ENCODE measurements at places on chromosomes 4 and X. TPM values are rescaled to one million over a fixed set of nuclear protein-coding genes. Genes with fewer than 3 reads are reported as not detected.

DNA sequence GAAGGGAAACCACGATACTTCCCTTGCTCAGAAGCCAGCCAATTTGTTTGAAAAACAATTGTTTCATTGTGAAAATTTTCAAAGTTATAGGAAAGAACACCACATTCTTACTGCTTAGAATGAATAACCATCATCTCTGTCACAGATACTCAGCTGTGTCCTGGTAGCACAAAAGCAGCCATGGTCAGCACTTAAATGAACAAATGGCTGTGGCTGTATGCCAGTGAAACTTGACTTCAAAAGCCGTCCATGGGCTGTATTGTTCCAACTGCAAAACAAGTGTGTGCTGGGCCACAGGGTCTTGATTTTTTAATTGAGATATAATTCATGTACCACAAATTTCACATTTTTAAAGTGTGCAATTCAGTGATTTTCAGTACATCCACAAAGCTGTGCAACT is 19.6 kb downstream of the NSDHL start:
- no peak overlapping the region for H3K4me3 ChIP-seq
- H3K36me3 ChIP-seq = peaks cover 8% of the 10 kb centered on the region
- H3K4me1 ChIP-seq = peaks cover 10% of the 10 kb centered on the region
- no peak for DNase-seq
- H3K27ac ChIP-seq = no peak overlapping the region

DNA sequence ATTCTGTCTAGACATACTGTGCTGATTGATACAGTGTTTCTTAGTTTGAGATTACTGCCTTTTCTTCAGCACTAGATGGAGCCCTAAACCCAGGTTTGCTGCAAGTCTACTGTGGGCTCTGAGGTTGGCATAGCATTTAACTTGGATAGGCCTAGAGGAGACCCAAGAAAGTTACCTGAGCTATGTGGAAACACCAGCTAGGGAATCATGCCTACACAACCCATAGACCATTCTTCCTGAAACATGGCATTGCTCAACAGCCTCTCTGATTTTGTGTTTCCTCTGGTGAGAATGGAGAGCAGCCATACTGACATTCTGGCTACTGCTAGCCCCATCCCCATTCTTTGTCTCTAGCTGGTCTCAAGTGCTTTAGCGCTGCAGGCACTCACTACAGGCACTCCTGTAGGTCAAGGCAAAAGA is 287.7 kb upstream of the PCDH18 start:
- no peak overlapping the region for H3K27ac ChIP-seq
- no peaks in the 10 kb centered on the region for H3K27me3 ChIP-seq
- no peak for DNase-seq

- peak overlapping the region; percentile 92 for H3K27ac ChIP-seq
- no peaks in the 10 kb centered on the region for H3K27me3 ChIP-seq
- H3K4me1 ChIP-seq = peaks cover 9% of the 10 kb centered on the region
- DNase-seq = no peak
- H3K4me3 ChIP-seq = peak overlapping the region; percentile 79
- H3K36me3 ChIP-seq = no peaks in the 10 kb centered on the region
Observed at GRCh38 chrX:132480581-132481203, 8.1 kb downstream of the MBNL3 start.

DNA sequence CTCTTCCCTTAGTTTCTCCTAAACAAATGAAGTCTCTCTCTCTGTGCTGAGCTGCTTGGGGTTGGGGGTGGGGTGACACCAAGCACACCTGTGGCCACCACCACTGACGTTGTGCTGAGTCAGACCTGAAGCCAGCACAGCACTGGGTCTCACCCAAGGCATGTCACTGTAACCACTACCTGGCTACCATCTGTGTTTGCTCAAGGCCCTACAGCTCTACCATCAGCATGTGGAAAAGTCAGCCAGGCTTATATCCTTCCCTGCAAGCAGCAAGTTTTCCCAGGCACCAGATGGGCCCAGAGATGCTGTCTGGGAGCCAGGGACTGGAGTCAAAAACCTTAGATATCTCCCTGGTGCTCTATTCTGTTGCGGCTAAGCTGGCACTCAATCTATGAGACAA is 6.9 kb downstream of the CXCL10 start:
- no peak overlapping the region for H3K27ac ChIP-seq
- peaks cover 23% of the 10 kb centered on the region for H3K27me3 ChIP-seq
- DNase-seq = no peak
- peaks cover 5% of the 10 kb centered on the region for H3K4me1 ChIP-seq
- H3K36me3 ChIP-seq = no peaks in the 10 kb centered on the region
- H3K4me3 ChIP-seq = no peak overlapping the region

GRCh38 chr4:3331511-3332394 is 38.9 kb downstream of the RGS12 start:
- H3K4me1 ChIP-seq = peaks cover 7% of the 10 kb centered on the region
- no peak overlapping the region for H3K27ac ChIP-seq
- no peak overlapping the region for H3K4me3 ChIP-seq
- H3K27me3 ChIP-seq = peaks cover 5% of the 10 kb centered on the region
- no peaks in the 10 kb centered on the region for H3K36me3 ChIP-seq
- no peak for DNase-seq

DNA sequence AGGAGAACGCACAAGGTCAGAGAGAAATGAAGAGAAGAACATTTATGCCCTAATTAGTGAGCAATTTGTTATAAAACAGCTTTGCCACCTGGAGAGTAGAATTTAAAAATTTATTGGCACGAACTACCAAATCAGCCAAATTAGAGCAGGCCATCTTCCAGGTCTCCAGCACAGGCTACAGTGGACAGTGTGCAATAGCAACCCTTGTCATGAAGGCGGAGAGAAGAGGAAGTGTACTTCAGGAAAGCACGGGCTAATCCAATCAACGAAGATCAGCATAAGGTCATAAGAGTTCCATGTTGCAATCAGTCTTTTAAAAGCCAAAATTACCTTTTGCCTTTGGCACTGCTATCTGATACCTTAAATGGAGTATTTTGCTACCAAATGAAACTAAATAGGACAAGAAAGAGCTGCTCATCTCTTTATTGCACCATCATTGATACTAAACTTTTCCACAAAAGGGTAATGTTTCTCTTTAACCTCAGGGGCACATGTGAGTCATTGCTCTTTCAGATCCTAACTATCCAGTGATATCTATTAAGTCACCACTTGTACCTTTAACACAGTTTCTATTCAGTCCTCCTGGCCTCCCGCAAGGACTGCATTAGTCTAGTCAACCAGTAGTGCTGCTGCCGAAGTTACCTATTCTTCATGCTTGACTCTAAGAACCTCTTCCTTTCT is 19.9 kb downstream of the ANK2 start:
- no peak overlapping the region for H3K4me3 ChIP-seq
- H3K27me3 ChIP-seq = peaks cover 22% of the 10 kb centered on the region
- no peak for DNase-seq
- H3K4me1 ChIP-seq = no peaks in the 10 kb centered on the region

DNA sequence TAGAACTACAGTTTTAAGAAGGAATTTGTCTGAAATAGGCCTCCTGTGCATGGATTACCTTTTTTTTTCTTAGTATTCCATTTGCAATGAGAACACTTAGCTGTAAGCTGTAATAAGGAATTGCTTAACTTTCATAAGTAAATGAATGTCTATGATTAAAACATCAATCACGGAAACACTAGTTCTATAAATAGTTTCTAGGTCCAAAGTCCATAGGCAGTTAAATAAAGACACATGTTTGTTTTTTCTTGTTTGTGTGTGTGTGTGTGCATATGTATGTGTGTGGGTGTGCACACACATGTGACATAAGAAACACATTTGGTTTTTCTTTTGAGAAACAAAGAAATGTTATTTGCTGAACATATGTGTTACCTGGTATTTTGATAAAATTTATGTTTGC is 11.2 kb downstream of the GPRIN3 start:
- peaks cover 7% of the 10 kb centered on the region for H3K36me3 ChIP-seq
- no peak overlapping the region for H3K27ac ChIP-seq
- peaks cover 63% of the 10 kb centered on the region for H3K4me1 ChIP-seq
- peak overlapping the region; percentile 98 for H3K4me3 ChIP-seq
- no peaks in the 10 kb centered on the region for H3K27me3 ChIP-seq
- no peak for DNase-seq

DNA sequence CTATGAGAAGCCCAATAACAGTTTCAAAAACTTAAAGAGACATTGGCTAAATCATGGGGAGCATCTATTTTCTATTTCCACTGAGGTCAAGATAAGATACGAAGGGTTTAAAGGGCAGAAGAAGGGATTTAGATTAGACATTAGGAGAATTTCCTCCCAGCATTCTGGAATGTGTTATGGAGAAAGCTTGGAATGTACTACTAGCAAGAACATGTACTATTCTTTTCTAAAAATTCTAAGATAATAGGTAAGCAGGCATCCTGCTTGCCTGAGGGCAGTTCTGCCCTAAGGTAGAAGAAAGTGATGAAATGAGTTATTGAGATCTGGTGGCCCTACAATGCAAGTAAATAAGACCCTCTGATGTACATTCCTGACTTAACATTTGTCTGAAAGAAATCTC is 279.2 kb downstream of the NR3C2 start:
- H3K27me3 ChIP-seq = no peaks in the 10 kb centered on the region
- H3K27ac ChIP-seq = no peak overlapping the region
- no peaks in the 10 kb centered on the region for H3K36me3 ChIP-seq

GRCh38 chr4:96052827-96053226 is 212.9 kb downstream of the PDHA2 start:
- H3K27me3 ChIP-seq = no peaks in the 10 kb centered on the region
- no peak overlapping the region for H3K27ac ChIP-seq
- no peaks in the 10 kb centered on the region for H3K36me3 ChIP-seq
- H3K4me3 ChIP-seq = no peak overlapping the region

FTSJ1 gene
- 70.1 TPM for total RNA-seq

SSX4 gene
- total RNA-seq = not detected

TRPC5OS gene
- not detected for total RNA-seq

COL25A1 gene
- total RNA-seq = not detected

MMRN1 gene
- 6.5 TPM for total RNA-seq
